B cell (primary cell): ENCODE measurements at places on chromosomes 7 and 10. TPM values are rescaled to one million over a fixed set of nuclear protein-coding genes. Genes with fewer than 3 reads are reported as not detected.

GRCh38 chr10:74027702-74028101 is 29.8 kb downstream of the VCL start:
- DNase-seq: no peak

- no peak for DNase-seq
Observed at GRCh38 chr7:121404348-121404747, 8.2 kb upstream of the FAM3C start.

DNA sequence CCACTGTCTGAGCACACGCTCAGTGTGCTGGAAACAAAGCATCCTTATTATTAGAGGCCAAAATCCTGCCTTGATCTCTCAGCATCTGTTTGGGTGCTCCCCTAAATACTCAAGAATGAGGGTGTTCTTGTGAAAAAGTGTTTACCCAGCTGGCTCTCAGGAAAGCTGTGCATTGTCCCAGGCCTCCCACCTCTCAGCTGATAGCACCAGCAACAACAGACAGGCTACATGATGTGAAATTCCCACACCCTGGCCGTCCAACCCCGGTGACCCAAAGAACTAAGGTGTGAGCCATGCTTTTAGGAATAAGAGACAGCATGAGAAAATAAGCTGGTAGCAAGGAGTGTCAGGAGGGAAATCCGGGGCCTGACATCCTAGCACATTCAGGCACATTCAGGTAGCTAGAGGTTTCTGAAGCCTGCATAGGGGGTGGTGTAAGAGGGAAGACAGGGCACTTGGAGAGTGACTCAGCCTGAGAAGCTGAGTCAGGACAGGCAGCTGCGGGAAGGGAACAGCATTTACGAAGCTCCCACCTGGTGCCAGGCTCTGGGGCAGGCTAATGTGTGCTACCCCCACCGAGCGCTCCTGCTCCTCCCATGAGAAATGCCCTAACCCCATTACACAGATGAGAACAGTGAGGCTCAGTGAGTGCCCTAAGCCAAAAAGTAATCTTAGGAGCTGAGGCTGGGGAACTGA is 205.6 kb downstream of the GRID1 start:
- no peak for DNase-seq

GRCh38 chr10:4947635-4948596 is 15.3 kb upstream of the AKR1C1 start:
- DNase-seq: no peak

GRCh38 chr7:41503438-41503837 is 199.5 kb downstream of the INHBA start:
- DNase-seq: no peak

- no peak for DNase-seq
Observed at GRCh38 chr10:92045641-92046106, 122.1 kb downstream of the BTAF1 start.

- DNase-seq: no peak
Observed at GRCh38 chr10:48232717-48233447, 41.6 kb downstream of the FRMPD2 start.

GRCh38 chr7:26854876-26855855 is 9.2 kb downstream of the SKAP2 start:
- no peak for DNase-seq

- no peak for DNase-seq
Observed at GRCh38 chr10:5904227-5904626, 14.2 kb downstream of the FBH1 start.

DNA sequence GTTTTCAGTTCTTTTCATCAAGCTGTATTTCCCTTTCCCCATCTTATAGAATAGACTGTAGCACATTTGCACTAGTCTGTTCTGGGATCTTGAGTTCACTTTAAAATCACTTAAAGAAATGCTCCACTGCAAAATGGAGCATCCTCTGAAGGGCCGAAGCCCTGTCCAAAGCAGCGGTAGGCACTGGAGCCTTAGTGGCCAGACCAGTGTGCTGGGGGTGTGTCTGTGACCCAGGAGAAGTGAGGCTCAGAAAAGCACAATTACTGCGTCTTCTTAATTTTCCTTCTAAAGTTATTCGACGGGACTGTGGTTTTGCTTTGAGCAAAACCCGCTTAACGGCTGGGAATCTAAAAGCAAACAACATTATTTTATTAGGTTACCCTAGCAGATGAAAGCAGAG is 205.7 kb downstream of the SLC25A13 start:
- no peak for DNase-seq

- no peak for DNase-seq
Observed at GRCh38 chr10:42652858-42653257, 14.5 kb upstream of the ZNF33B start.

GRCh38 chr7:1458683-1459511 is at the start of gene MICALL2:
Gene MICALL2 (minus strand): TSS chr7:1459470. CDS start chr7:1459326, 144 bp downstream.
- no peak for DNase-seq

- DNase-seq: peak; percentile 79
Observed at GRCh38 chr10:80046629-80047441, 31.6 kb upstream of the TMEM254 start.

GRCh38 chr7:32289651-32290414 is 200.3 kb downstream of the LSM5 start:
- no peak for DNase-seq

GRCh38 chr7:11552676-11553296 is 279.2 kb downstream of the THSD7A start:
- no peak for DNase-seq

PDLIM1 gene
- total RNA-seq: 123 and 126 TPM in 2 replicates

RNF133 gene
- not detected in 2 replicates for total RNA-seq

LIPM gene
- not detected in 2 replicates for total RNA-seq

PDGFA gene
- 1.2 and 1.5 TPM in 2 replicates for total RNA-seq

SLC16A9 gene
- total RNA-seq: not detected in 2 replicates

CYP2C8 gene
- 1.4 and 1.9 TPM in 2 replicates for total RNA-seq

DDIT4 gene
- total RNA-seq: 103 and 110 TPM in 2 replicates

PDE6C gene
- not detected in 2 replicates for total RNA-seq

CCDC3 gene
- 0.12 and 0.15 TPM in 2 replicates for total RNA-seq

ANXA8 gene
- not detected in 2 replicates for total RNA-seq
